ENCODE measurements at places on chromosomes 2 and 18.
A peak's percentile ranks its signal among the peaks of the same experiment; 100 is the strongest.

DNA sequence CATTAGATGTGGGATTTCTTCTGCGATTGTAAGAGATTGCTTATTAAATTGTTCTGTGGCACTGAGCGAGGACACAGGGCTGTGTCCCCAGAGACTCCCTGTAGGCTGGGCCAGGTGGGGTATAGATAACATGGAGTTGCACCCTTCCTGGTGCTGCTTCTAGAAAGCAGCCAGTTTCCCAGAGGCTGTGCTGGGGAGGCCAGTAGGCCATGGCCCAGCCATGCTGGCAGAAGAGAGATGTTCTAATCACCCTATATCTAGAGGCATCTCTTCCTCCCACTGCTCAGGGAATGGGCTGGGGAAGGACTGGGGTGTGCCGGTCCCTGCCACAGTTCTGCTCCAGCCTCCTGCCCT, 66.9 kb downstream of the HS1BP3 start:
- no peak for DNase-seq

GRCh38 chr2:1808981-1809422, 64.7 kb upstream of the PXDN start:
- no peak for DNase-seq

GRCh38 chr2:72204786-72205503, 57.3 kb upstream of the CYP26B1 start:
- DNase-seq: no peak

- no peak for DNase-seq
These were observed 368.8 kb downstream of the MEIS1 start for GRCh38 chr2:66803726-66804125.

DNA sequence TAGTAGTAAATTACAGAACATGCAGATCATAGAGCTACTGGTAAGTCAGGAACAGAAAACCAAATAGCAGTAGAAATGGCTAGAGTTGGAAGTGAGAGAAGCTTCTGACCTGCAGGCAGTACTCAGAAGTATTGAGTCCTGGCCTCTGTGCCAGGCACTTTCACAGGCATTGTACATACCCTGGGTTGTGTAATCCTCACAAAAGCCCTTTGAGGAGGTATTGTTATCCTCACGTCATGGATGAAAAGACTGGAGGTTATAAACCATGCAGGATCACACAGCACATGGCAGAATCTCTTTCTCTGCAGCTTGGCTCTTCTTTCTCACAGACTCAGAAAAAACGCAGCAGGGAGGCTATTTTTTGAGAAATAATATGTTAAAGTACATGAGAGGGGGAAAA, 789.3 kb upstream of the FAM98A start:
- no peak for DNase-seq

DNA sequence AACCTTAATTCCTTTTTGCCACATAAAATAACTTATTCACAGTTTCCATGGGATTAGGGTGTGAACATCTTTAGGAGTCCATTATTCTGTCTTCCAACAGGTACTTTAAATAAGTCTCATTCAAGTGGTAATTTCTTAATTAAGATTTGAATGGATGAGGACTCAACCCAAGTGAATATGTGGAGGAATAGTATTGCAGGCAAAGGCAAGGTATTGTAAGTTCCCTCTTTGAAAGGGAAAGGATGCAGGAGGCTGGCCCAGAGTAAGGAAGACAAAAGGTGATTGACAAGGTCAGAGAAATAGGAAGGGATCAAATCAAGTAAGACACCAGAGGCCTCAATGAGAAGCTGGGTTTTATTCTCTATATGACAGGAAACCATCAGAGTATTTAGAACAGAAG, 238.2 kb upstream of the RBMS1 start:
- no peak for DNase-seq

GRCh38 chr18:58484989-58485981, 143.6 kb downstream of the ALPK2 start:
- no peak for DNase-seq

GRCh38 chr2:18980786-18981430, 377.5 kb downstream of the OSR1 start:
- DNase-seq: no peak

DNA sequence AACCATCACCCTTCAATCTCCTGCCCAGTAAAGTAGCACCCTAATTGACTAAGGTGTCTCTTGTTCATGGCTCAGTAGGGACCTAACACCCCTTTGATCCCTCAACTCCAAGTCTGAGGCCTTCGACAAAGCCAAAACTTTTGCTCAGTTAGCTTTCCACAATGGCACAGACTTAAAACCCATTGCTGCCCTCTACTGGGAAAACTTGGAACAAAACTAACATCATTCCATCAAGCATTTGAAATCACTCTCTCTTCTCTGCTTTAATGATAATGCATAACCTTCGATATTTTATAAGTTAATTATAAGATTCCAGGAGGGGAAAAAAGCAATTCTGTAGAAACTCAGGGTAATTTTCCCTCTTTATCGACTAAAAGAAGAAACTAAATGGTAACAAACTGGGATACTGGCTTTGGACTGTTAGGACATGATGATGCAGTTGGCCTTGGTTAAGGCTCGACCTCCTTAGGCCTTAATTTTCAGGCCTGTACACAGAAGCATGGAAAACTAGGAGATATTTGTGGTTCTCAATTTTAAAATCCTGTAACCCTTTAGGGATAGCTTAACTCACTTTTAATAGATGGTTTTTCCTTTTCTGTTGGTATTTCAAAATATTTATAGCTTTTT, 127.8 kb downstream of the STK39 start:
- peak; percentile 29 for DNase-seq

DNA sequence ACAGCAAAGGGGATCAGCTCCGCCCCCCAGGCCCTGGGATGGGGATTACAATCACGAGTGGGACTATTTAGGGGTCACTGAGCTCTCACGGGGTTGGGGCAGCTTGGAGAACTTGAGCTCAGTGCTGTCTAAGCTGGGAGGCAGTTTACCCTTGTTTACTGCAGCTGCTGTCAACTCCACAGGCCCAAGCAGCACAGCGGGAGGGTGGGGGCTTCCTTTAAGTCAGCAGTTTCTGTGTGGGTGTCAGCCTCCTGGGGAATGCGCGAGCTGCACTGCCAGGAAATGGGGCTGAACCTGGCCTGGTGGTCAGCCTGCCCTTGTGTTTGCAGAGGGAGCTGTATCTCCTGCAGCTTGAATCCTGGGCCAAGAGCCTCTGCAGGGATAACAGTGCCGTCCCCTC, 29.8 kb downstream of the TOGARAM2 start:
- no peak for DNase-seq

DNA sequence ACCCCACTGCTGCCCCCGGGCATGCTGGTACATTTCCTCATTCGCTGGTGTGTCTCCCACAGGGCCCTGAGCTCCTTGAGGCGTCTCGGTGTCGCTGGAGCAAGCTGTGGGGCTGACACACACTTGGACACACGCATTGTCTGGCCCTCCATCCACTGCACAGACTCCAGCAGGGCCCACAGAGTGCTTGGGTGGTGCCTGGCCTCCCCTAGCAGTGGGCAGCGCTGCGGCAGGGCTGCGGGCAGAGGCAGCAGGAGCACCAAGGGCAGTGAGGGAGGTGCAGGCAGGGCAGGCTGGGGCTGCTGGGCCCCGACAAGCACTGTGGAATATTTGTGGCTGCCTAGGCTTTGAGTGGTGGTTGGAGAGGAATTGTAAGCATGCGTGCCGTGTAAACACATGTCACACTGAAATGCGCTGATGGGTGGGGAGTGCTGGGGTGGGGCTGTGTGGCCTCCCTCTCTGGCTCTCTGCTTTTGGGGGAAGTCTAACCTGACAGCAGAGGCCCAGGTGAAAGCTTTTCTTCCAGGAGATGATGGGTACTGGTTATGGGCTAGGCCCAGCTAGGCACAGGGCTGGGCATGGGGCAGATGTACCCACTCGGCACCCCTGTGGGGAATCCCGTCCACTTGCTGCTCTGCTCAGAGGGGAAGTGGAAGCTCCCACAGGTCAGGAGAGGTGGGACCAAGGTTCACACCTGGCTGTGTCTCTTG, 55.5 kb upstream of the HS6ST1 start:
- DNase-seq: no peak

DNA sequence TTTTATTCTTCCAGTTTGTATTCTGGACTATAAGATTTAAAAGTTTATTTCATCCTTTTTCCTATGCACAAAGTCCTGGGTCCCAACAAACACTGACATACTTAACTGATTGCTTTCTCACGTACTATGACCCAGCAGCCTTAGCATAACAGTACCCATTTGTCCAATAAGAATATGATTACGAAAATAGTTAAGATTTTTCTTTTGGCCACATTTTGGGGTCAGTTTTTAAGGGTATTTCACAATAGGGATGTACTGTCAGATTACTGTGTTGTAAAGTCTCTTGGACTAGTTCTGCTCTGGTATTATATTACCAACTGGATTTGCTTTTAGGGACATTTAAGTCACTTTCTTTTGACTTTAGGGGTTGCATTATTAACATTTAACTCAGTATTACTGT, 46.1 kb downstream of the TTC39C start:
- no peak for DNase-seq

- DNase-seq: no peak
These were observed 28.0 kb upstream of the PMAIP1 start for GRCh38 chr18:59871711-59872362.

DNA sequence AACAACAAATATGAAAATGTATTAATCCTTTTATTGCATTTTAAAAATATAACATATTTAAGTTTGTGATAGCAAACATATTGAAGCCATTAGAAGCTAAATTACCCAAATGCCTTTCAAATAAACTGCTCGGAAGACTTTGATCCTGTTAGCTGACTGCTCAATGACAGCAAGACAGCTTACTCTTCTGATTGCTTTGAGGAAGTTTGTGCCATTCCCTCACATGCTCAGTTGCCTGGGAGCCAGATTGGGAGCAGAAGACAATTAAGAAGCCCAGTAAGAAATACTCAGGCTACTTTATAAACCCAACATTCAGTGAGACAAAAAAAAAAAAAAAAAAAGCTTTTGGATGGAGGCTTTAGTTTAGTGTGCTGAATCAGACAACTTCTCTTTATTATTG, 407.1 kb upstream of the SOX11 start:
- no peak for DNase-seq

GRCh38 chr2:69292256-69292655, 94.8 kb downstream of the GFPT1 start:
- no peak for DNase-seq
